Activated CD8-positive, alpha-beta memory T cell treated with anti-CD3 and anti-CD28 coated beads, Interleukin-2, amount 10 ng/mL, durations not matched to agents 7 days and 5 days (primary cell): ENCODE measurements at places on chromosomes 16 and 17. TPM values are rescaled to one million over a fixed set of nuclear protein-coding genes. Genes with fewer than 3 reads are reported as not detected.

DNA sequence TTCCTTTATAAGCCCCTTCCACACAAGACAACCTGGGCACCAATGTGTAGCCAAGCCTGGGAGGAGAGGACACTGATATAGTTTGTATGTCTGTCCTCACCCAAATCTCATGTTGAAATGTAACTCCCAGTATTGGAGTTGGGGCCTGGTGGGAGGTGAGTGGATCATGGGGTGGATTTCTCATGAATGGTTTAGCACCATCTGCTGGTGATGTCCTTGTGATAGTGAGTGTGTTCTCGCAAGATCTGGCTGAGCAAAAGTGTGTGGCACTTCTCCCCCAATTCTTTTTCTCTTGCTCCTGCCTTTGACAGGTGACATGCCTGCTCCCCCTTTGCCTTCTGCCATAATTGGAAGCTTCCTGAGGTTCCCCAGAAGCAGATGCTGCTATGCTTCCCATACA, 135.8 kb downstream of the USP31 start:
- H3K27ac ChIP-seq = no peak overlapping the region
- no peak for DNase-seq
- H3K27me3 ChIP-seq = peaks cover 11% of the 10 kb centered on the region
- peaks cover 3% of the 10 kb centered on the region for H3K4me1 ChIP-seq
- no peak overlapping the region for H3K4me3 ChIP-seq

- no peak overlapping the region for H3K4me3 ChIP-seq
- no peak for DNase-seq
Measured at GRCh38 chr16:79767421-79768275, 167.1 kb upstream of the MAF start.

DNA sequence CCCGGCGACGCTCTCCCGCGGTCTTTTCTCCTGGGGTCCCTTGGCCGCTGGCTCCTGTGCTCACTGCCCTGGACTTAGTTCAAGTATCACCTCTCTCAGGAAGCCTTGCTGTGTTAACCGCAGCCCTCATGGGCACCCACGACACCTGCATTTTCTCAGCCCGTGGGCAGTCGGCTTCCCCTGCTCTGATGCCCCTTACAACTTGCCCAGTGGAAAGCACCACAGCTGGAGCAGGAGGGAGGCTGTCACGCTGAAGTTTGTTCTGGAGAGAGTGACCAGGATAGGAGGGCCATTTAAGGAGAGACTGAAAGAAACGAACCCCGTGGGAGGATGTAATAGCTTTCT, 395 bp downstream of the STXBP4 start:
- peaks cover 23% of the 10 kb centered on the region for H3K4me1 ChIP-seq
- DNase-seq = no peak
- no peak overlapping the region for H3K27ac ChIP-seq
- H3K36me3 ChIP-seq = peaks cover 5% of the 10 kb centered on the region
- H3K4me3 ChIP-seq = no peak overlapping the region
- H3K27me3 ChIP-seq = no peaks in the 10 kb centered on the region

DNA sequence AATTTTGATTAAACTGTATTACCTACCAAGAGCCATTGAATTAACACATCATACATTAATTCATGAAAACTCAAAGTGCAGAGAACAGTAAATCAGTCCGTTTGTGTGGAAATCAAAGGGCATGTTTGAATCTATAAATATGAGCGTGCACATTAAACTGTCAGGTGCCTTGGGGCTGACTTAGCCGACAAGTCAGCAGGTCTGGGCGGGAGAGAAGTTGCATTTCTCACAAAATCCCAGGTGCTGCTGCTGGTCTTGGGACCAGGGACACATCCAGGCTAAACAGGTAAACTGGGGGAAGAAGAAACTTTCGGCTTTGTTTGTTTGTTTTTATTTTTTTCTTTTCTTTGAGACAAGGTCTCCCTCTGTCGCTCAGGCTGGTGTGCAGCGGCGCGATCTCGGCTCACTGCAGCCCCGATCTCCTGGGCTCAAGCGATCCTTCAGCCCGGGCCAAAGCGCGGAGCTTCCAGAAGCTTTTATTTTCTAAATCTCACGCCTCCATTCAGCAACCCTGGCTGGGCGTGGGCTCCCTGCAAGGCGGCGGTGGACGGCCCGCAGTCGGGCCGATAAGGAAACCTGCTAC, 213.9 kb downstream of the MRTFB start:
- H3K4me1 ChIP-seq = peaks cover 20% of the 10 kb centered on the region
- peak overlapping the region; percentile 82 for H3K27ac ChIP-seq
- peaks cover 2% of the 10 kb centered on the region for H3K27me3 ChIP-seq
- peak; percentile 78 for DNase-seq
- H3K4me3 ChIP-seq = peak overlapping the region; percentile 80

GRCh38 chr17:81253358-81254131, 14.4 kb downstream of the NDUFAF8 start:
- H3K4me3 ChIP-seq = no peak overlapping the region
- peak overlapping the region; percentile 6 for H3K27ac ChIP-seq
- no peaks in the 10 kb centered on the region for H3K27me3 ChIP-seq

TTYH2 gene
- total RNA-seq = 12.8 TPM

DNA sequence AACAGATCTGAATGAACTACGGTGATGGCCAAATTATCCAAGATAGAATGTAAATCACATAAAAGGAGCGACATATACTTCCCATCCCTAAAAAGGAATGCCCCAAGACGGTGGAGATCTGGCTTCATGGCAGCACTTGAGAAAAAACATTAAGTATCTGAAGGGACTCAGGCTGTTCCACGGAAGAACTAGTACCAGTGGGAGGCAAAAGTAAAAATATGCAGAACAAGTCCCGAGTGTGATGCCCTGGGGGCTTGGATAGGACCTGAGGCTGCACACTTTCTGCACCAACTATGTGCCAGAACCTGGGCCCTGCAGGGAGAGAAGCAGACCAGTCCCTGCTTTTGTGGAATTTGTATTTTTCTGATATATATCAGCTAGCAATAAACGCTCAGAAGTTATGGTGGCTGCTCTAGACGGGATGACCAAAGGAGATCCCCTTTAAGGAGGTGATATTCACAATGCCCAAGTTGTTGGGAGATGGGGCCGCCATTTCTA, 539 bp upstream of the CKLF start:
- peaks cover 79% of the 10 kb centered on the region for H3K4me1 ChIP-seq
- peaks cover 34% of the 10 kb centered on the region for H3K36me3 ChIP-seq
- H3K4me3 ChIP-seq = peak overlapping the region; percentile 98
- no peaks in the 10 kb centered on the region for H3K27me3 ChIP-seq
- no peak for DNase-seq
- H3K27ac ChIP-seq = peak overlapping the region; percentile 96

- no peak overlapping the region for H3K27ac ChIP-seq
- H3K27me3 ChIP-seq = peaks cover 22% of the 10 kb centered on the region
- DNase-seq = no peak
- no peaks in the 10 kb centered on the region for H3K36me3 ChIP-seq
Measured at GRCh38 chr17:1181753-1182137, 2.0 kb upstream of the ABR start.

GRCh38 chr16:52783616-52784015, 236.7 kb upstream of the TOX3 start:
- H3K4me3 ChIP-seq = no peak overlapping the region
- H3K4me1 ChIP-seq = no peaks in the 10 kb centered on the region
- H3K27ac ChIP-seq = no peak overlapping the region
- no peak for DNase-seq
- H3K36me3 ChIP-seq = no peaks in the 10 kb centered on the region
- H3K27me3 ChIP-seq = no peaks in the 10 kb centered on the region

DNA sequence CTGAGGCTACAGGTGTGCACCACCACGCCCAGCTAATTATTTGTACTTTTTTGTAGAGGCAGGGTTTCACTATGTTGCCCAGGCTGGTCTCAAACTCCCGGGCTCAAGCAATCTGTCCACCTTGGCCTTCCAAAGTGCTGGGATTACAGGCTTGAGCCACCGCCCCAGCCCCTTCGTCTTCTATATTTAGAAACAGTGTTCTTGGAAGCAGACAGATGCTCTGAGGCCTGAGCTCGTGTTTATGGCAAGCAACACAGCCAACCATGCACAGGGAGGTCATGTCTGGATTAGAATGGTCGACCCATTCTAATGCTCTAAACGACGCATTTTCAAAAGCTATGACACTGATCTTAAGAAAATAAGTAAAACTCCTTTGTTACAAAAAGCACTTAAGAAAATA, 16.6 kb downstream of the TMEM204 start:
- no peak overlapping the region for H3K27ac ChIP-seq
- no peak for DNase-seq
- no peak overlapping the region for H3K4me3 ChIP-seq
- no peaks in the 10 kb centered on the region for H3K27me3 ChIP-seq
- peaks cover 20% of the 10 kb centered on the region for H3K36me3 ChIP-seq

DNA sequence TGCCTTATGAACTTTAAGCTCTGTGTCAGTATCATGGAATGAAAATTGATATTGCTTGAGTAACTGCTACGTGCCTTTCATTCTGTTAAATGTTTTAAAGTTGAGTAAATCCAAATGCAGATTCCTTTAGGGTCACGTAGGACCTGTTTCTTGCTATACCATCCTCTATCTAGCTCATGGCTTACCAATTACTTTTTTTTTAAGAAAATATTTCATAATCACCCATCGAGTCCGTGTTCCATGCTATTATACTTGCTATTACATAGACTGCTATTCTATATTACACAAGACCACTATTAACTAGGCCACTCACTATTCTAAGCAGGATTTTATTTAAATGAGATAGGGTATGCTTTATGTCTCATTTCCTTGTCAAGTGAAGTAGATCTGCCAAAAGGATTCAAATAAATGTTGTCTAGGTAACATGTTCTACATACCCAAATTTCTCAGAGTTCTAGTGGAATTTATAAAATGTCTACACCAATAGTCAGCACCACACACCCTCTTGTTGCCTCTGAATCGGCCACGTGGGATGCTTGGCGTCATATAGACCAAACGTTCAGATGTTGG, 11.9 kb downstream of the ANKFN1 start:
- no peak overlapping the region for H3K4me3 ChIP-seq
- H3K36me3 ChIP-seq = no peaks in the 10 kb centered on the region
- DNase-seq = no peak
- peaks cover 4% of the 10 kb centered on the region for H3K27me3 ChIP-seq
- no peak overlapping the region for H3K27ac ChIP-seq
- no peaks in the 10 kb centered on the region for H3K4me1 ChIP-seq

LHX1 gene
- not detected for total RNA-seq

DNA sequence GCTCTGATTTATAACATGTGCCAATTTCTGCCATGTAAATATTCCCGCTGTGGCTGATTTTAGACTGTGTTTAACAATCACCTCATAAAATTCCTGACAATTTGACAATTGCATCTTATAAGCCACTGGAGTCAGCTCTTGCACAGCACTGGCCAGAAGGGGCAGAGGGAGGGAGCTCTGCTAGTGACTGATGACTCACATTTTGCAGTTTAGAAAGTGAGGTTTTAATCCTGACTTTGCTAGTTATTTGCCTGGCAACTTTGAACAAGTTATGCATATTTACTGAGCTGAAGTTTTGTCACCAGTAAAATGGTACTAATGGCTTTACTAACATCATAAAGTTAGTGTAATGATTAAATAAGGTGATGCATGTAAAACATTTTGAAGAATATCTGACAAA, 452.3 kb downstream of the CNTNAP4 start:
- DNase-seq = no peak
- no peaks in the 10 kb centered on the region for H3K27me3 ChIP-seq
- H3K4me3 ChIP-seq = no peak overlapping the region
- no peak overlapping the region for H3K27ac ChIP-seq
- no peaks in the 10 kb centered on the region for H3K36me3 ChIP-seq

DNA sequence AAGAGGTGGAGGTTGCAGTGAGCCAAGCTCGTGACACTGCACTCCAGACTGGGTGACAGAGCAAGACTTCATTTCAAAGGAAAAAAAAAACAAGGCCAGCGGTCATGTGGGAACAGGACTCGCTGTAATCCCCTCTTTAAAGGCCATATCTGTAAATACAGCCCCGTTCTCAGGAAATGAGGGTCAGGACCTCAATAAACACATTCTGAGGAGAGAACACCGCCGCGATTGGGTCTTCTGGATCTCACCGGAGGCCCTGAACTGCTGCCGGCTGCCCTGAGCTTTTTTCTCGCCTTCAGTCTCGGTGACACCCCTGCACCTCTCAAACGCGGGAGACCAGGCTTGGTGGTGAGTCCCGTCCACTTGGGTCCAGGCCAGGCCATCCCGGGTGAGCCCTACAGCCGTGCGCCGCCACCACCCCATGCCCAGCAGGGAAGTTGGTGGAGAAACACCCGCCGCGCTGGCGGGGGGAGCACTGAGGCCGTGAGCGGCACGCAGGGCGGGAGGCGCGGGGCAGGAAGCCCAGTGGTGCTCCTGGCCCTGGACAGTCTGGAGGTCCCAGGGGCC, 28.4 kb downstream of the SLC25A10 start:
- H3K4me3 ChIP-seq = no peak overlapping the region
- no peaks in the 10 kb centered on the region for H3K36me3 ChIP-seq
- H3K27me3 ChIP-seq = peaks cover 21% of the 10 kb centered on the region
- no peak overlapping the region for H3K27ac ChIP-seq
- no peak for DNase-seq

- H3K27me3 ChIP-seq = no peaks in the 10 kb centered on the region
- H3K4me3 ChIP-seq = no peak overlapping the region
- no peaks in the 10 kb centered on the region for H3K4me1 ChIP-seq
- H3K27ac ChIP-seq = no peak overlapping the region
Measured at GRCh38 chr16:83366228-83366627, 441.6 kb upstream of the HSBP1 start.
